Hematopoietic multipotent progenitor cell treated with erythropoietin and hydrocortisone succinate and interleukin-3 and kit ligand, for 4 days (in vitro differentiated cells): ENCODE measurements at places on chromosomes 6 and 20.
A peak's percentile ranks its signal among the peaks of the same experiment; 100 is the strongest.

GRCh38 chr6:154403788-154404187 is 47.2 kb upstream of the IPCEF1 start:
- peak; percentile 86 for DNase-seq

DNA sequence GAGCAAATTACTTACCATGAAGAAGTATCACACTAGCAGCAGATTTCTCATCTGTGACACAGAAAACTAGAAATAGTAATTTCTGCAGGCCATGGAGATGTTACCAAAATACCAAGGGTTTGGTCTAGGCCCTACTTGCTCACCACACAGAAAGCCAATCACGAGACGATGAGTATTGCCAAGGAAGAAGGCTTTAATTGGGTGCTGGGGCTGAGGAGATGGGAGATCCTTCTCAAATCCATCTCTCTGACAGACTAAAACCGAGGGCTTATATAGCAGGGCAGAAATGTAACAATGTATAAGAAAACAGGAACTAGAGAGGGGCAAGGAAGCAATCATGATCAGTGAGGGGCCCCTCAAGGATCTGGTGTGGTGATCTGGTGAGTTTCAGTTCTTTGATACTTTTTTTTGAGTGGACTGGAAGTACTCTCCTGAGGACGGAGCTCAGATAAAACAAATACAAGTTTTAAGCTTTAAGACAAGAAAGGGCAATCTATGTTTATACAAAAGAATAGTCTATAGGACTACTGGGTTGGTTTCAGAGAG is 40.9 kb downstream of the RNF182 start:
- no peak for DNase-seq

GRCh38 chr6:36492621-36493020 is 49.8 kb downstream of the KCTD20 start:
- peak; percentile 25 for DNase-seq

GRCh38 chr20:1171461-1172093 is 13.2 kb downstream of the TMEM74B start:
- peak; percentile 77 for DNase-seq

DNA sequence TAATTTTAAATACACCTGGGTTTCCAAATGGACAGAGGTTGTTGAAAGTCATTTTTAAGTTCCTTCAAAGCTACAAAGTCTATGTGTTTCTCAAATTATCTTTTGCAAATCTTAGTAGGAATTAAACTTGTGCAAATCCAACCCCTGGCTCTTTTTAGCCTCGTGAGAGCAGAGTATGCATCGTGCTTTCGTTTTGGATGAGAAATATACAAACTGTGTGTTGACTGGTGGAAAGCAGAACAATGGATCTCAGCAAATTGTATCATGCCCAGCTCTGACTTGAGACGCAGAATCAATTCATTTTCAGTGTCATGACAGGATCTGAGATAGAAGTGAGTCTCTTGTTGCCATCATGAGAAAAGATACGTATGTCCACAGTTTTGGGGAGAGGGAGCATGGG is 542.4 kb upstream of the FLRT3 start:
- DNase-seq = no peak

DNA sequence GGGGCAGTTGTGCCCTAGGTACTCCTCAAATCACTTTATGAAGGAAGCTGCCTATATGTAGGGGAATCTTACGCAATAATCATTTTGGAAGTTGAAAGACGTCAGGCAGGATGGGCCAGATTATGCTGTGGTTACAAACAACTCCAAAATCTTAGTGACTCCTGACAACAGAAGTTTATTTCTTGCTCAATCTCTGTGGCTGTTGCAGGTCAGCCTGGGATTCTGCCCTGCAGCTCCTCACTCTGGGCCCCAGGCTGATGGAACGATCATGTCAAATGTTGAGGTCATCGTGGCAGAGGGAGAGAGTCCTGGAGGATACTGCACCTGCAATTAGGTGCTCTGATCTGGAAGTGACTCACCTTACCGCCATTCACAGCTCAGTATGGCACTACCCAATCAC is 88.4 kb downstream of the ZDHHC14 start:
- DNase-seq = peak; percentile 44

- peak; percentile 24 for DNase-seq
Measured at GRCh38 chr6:75205776-75206575, at the start of gene COL12A1. Gene COL12A1, minus strand, starts transcription at chr6:75206053. Its CDS starts 3,261 bp downstream, at chr6:75202792.

GRCh38 chr6:91941838-91942237 is 1355.0 kb upstream of the MAP3K7 start:
- no peak for DNase-seq

GRCh38 chr6:42704251-42704936 is 18.0 kb downstream of the PRPH2 start:
- no peak for DNase-seq

DNA sequence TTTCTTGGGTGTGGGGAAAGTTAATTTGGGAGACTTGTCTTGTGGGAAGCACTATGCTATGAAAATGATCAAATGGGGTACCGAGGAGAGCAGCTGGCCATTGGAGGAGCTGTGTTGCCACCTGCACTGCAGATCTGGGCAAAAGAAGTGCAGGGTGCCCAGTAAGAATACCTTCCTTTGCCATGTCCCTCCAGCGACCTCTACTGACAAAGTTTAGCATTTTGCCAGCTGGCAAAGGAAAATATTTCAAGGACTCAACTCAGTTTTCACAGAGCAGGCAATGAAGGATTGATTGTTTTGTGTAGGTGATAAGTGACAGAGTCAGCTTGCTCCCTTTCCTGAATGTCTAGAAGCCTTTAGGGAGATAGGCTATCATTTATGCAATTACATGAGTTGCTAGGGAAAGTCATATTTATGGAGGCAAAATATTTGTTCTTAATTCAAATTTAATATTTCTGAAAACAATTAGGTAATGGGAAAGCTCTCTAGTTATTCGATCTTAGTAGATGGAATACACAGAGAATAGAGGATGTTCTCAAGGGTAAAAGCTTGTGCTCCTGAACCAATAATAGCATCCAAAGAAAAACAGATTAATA is 118.4 kb downstream of the FARS2 start:
- DNase-seq = peak; percentile 80

DNA sequence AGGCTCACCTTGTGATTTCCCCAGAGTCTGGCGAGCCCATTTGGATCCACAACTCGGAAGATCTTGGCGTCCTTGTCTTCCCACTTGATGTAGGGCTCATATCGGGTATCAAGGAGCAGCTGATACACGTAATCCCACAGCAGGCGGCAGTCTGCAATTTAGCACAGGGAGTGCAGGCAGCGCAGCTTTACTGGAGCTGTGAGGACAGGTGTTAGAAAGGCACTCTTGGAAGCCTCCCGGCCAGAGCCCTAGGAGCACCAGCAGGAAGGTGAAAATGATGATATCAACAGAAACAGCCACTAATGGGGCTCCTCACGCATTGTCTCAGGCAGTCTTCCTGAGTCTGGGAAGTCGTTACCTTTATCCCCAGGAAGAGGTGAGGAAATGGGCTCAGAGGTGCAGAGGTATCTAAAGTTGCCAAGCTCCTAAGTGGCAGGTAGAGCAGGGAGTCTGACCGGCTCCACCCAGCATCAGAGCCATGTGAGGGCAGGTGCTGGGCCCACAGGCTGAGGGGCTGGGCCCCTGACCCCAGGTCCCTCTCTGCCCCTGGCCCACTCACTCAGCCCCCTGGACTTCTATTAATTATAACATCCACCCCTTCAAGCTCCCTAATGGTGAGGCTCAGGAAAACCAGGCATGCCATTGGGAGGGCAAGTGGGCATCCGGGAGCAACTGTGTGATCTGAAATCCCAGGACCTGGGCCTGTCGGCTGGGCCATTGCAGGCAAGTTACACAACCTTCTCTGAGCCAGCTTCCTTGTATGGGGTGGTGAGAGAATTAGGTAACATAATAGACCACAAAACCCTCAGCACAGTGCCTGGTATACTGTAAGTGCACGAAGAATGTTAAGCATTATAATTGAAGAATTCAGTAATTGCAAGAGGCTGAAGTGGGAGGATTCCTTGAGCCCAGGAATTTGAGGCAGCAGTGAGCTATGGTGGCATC is 18.3 kb downstream of the ETV7 start:
- peak; percentile 81 for DNase-seq

GRCh38 chr20:51543422-51543788 is 886 bp upstream of the NFATC2 start:
- DNase-seq = peak; percentile 22

DNA sequence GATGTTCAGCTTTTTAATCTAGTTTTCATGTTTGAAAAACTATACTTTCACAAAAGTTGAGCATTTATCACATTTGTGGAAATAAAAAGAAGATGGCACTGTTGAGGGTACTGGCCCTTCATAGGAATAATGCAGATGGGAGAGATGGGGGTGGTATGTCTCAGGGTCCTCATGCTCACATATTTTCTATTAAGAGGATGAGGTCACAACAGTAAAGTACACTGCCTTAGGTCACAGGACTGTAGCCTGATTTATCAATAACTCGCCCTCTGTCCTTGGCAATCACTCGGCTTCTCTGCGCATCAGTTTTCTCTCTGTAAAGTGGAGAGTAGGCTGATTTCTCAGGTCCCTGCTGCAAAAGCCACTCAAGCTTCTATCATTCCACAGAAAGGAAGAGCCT is 55.9 kb downstream of the PPP1R3G start:
- no peak for DNase-seq

DNA sequence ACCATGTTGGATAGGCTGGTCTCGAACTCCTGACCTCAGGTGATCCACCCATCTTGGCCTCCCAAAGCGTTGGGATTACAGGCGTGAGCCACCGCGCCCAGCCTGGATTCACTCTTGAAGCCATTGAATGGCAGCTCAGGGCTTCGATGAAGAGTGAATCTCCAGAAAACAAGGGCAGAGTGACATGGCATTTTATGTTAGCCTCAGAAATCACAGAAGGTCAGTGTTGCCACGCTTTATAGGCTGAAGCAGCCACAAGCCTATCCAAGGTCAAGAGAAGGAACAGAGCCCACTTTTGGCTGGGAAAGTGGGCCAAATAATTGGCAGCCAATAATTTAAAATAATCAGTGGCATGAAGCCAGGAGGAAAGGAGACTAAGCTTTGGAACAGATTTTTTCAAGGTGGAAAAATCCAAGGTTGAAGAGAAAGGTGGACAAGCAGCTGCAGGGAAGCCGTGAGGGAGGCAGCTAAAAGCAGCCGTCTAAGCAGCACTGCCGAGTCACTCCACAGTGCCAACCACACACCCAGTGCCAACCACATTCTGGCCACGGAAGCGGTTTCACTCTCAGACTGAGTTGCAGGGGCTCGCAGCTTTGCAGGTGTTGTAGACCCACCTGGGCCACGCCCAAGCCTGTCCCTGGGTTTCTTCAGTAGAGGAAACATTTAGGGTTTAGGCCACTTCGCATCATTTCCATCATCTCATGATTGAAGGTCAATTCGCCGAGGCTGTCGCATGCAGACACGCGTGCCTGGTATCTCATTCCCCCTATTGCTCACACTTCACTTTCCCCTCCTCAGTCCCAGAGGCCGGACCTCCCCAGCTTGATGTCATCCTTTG is 17.4 kb upstream of the AVP start:
- peak; percentile 70 for DNase-seq

GRCh38 chr20:41645372-41645771 is 27.2 kb upstream of the CHD6 start:
- DNase-seq = no peak

DNA sequence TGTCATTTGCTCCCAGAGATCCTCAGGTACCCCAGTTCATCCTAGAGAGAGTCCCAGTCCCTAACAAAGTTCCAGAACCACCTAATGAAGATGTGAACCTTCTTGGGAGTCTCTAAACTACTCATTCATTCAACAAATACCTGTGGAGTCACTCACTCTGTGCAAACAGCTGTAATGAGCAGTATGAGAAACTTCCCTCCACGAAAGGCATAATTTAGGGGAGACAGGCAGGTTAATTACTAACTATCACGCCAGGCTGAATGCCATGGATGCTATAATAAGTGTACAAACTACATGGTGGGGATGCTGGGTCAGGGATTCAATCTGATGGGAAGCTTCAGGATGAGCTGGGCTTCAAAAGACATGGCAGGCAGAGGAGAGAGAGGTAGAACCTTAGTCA is 70.1 kb upstream of the AFDN start:
- DNase-seq = no peak

DNA sequence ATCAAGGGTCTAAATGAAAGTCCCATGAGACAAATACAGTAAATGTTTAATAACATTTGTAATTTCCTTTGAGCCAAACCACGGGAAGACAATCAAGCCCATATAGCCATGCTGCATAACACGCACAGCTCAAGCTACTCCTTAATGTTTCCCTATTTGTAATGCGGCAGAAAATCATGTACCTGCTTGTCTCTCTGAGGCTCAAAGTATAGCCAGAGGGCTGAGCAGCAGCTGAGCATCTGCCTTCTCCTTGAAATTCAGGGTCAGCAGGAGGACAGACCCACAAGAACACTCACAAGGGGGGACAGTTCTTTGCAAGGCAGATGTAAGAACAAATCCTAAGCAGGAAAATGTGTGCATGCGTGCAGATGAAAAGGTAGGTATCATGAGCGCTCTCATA is 45.8 kb upstream of the JARID2 start:
- no peak for DNase-seq

DNA sequence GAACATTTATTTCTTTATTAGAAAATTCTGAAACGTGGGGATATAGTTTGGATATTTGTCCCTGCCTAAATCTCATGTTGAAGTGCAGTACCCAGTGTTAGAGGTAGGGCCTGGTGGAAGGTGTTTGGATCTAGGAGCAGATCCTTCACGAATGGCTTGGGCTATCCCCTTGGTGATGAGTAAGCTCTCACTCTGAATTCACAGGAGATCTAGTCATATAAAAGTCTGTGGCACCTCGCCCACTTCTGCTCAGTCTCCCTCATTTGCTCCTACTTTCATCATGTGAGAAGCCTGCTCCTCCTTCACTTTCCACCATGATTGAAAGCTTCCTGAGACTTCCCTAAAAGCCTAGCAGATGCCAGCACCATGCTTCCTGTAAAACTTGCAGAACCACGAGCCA is 96.8 kb upstream of the GJE1 start:
- DNase-seq = no peak

GRCh38 chr20:36400909-36401735 is 95.0 kb downstream of the DLGAP4 start:
- DNase-seq = no peak

DNA sequence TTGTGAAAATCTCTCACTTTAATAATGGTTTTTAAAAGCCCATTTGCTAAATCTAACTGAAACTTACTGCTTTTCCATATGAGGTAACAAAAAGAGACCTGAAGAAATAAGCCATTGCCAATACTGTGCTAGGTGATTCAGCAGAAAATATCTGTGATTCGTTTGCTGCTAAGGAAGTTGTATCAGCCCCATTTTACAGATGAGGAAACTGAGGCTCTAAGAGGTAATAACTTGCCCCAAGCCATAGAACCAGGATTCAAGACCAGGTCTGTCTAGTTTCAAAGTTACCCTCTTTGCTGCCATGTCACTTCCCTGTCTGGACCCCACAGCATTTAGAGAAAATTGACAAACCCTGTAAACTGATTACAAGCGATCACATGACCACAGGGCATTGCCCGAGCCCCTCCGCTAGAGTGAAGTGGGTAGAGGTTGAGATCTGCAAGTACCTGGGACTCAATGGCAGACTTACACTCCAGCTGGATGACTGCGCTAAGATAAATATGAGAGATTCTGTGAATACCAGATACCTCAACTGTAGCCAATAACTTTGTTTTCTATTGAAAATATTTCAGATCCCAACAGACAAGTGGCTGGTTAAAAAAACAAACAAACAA is 69.3 kb downstream of the TNFRSF21 start:
- no peak for DNase-seq
